Renal cortex interstitium (tissue), 15 donors: ENCODE measurements at places on chromosomes 5 and 9.

DNA sequence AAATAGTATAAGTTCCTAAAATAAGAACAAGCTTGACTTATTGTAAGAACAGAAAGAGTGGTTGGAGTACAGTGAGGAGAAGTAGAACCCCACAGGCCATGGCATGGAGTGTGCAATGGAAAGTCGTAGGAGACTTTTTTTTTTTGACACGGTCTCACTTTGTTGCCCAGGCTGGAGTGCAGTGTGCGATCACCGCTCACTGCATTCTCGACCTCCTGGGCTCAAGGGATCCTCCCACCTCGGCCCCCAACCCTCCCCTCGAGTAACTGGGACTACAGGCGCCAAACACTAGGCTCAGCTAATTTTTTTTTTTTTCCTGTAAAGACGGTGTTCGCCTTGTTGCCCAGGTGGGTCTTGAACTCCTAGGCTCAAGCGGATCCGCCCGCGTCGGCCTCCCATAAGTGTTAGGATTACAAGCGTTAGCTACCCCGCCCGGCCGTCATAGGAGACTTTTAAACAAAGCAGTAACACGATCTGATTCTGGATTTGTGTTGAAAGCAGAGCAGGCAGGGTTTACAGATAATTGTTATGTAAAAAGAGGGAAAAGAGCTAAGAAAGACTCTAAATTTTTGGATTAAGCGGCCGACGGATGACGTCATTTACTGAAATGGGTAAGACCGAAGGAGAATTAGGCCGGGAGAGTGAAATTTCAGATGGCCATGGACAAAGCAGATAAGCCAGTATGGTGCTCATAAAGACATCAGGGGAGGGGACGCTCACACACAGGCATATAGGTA is 752 bp downstream of the TSTD2 start:
- no peak for DNase-seq

- DNase-seq, result no peak
Observed at GRCh38 chr9:78438780-78439179, 141.9 kb downstream of the PSAT1 start.

DNA sequence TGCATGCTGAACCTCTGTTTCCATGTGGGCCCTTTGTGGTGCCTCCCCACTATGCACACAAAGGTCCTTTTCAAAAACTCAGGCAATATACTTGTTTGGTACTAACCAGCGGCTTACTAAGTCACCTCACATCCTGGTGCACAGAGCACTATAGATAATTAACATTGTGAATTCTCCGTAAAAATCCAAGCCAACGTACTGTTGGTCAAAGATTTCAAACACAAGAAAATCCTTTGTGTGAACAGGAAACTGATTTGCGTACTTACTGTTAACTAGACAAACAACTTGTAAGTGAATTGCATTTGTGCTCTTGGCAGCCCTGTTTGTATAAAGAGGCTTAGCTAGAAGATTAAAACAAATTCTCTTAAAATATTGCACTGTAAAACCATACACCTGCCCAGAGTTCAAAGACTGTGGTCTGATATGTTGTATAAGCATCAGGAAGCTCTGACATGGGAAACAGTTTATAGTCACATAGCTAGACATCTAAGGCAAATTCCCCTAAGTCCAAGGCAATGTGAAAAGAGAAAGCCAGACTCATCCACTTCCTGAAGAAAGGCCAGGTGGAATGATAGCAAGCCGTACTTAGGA is 125.0 kb upstream of the SLC12A2 start:
- no peak for DNase-seq

- DNase-seq, result no peak
Observed at GRCh38 chr9:117300371-117301110, 114.3 kb downstream of the ASTN2 start.

- DNase-seq, result no peak
Observed at GRCh38 chr9:136527721-136528710, 17.8 kb downstream of the NOTCH1 start.

GRCh38 chr9:81890104-81890503 is 38.1 kb upstream of the SPATA31D4 start:
- DNase-seq, result no peak
